ENCODE measurements at places on chromosomes 6 and 20. TPM values are rescaled to one million over a fixed set of nuclear protein-coding genes. Genes with fewer than 3 reads are reported as not detected.

DNA sequence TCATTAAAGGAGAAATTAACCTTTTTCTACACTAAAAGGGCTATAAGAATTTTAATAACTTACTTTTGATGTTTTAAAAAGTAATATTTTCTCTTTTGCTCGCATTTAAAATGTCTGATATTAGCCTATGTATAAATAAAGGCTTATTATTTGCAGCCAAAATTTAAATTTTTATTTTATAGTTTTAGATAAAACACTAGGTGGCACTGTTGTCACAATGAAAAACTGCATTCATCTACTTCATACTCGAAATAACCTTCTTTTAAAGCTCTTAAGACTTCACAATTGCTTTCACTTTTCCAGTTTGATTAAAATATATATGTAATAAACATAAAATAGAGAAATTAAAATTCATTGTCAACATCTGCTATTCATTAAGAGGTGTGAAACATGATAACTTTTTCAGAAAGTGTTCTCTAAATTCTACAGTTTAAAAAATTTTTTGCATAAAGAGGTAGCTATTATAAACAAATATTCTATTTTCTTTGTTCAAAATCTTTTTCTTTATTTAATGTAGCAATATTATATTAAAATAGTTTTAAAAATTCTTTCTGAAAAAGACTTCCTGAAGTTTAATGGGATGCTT lies 78.8 kb upstream of the DEFB112 start:
- DNase-seq, result no peak

DNA sequence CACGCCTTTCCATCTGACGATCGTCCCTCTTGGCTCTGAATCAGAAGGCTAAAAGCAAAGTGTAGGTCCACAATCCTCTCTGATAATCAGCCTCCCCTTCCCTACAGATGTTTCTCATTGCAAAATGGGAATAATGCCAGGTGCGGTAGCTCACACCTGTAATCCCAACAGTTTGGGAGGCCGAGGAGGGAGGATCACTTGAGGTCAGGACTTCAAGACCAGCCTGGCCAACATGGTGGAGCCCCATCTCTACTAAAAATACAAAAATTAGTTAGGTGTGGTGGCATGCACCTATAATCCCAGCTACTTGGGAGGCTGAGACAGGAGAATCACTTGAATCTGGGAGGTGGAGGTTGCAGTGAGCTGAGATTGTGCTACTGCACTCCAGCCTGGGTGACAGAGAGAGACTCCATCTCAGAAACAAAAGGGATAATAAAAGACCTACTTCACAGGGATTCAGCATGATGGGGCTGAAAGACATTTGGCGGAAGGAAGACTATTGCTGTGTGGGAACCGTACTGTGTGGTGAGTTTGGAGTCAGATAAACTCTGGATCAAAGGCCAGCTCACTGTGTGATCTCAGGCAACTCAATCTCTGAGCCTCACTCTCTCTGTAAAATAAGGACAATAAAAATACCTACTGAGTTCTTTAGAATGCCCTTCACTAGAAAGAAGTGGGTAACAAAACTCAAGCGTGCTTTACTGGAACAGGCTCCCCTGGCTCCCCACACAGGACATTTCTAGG lies 15.9 kb upstream of the SLC9A8 start:
- no peak for DNase-seq

- no peak for DNase-seq
Observed at GRCh38 chr6:111353912-111354462, 129.0 kb downstream of the REV3L start.

DNA sequence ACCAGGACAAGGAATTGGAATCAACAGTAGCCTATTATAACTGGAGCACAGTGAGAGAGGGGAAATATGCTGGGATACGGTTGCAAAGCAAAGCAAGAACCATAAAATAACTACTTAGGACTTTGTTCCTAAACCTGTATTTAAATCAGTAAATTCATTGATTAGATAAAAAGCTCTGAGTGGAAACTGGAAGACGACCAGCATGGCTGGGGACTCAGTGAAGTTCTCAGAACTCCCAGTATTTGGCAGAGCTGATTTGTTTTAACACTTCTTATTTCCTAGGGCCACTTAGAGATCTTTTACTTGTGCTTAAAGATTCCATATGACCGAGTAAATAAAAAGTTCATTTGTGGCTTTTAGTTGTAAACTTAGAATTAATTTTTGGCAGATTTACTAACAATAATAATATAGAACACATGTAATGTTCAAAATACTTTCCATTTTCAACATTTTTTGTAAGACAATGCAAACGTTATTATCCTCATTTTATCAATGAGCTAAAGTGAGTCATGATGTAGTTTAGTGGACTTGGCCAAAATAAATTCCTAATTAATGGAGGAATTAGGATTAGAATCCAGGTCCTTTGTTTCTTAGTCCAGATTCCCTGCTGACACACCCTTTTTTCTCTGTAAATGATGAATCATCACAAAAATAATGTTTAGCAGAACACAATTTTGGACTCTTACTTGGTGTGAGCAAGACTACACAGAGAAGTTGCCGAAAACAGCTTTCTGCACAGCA lies 392.9 kb downstream of the GJA1 start:
- no peak for DNase-seq

DNA sequence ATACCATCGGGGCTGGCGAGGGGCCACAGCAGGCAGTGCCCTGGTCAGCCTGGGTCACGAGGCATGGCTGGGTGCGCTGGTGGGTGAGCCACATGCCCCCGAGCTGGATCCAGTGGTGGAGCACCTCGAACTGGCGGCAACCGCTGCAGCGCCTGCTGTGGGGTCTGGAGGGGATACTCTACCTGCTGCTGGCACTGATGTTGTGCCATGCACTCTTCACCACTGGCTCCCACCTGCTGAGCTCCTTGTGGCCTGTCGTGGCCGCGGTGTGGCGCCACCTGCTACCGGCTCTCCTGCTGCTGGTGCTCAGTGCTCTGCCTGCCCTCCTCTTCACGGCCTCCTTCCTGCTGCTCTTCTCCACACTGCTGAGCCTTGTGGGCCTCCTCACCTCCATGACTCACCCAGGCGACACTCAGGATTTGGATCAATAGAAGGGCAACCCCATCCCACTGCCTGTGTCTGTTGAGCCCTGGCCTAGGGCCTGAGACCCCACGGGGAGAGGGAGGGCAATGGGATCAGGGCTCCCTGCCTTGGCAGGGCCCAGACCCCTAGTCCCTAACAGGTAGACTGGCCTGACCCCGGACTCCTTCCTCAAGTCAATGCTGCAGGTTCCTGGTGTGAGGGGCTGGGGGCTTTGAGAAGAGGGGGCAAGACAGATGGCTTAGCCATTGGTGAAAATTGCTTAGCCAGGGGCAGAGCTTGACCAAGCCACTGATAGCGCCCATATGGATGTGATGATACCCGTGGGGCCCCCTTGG lies 598 bp downstream of the TMEM239 start:
- no peak for DNase-seq

ETV7 gene
- polyA plus RNA-seq, result not detected

ABHD16B gene
- not detected for polyA plus RNA-seq

AGPAT1 gene
- polyA plus RNA-seq, result 103 TPM

SKIC2 gene
- 51.1 TPM for polyA plus RNA-seq

Measured in right renal pelvis (tissue), 4 donors.